Lower leg skin (tissue), 4 donors: ENCODE measurements at places on chromosomes 12 and 14. TPM values are rescaled to one million over a fixed set of nuclear protein-coding genes. Genes with fewer than 3 reads are reported as not detected.

Gene HOXC6
- 2.7 TPM for total RNA-seq

GRCh38 chr14:35133542-35134328 is 11.4 kb downstream of the PRORP start:
- DNase-seq, result no peak

- DNase-seq, result no peak
Observed at GRCh38 chr14:50397390-50398188, 908 bp upstream of the CDKL1 start.

Gene MYH7
- total RNA-seq, result not detected

GRCh38 chr14:105168093-105168420 is 519 bp downstream of the JAG2 start:
- DNase-seq, result no peak

DNA sequence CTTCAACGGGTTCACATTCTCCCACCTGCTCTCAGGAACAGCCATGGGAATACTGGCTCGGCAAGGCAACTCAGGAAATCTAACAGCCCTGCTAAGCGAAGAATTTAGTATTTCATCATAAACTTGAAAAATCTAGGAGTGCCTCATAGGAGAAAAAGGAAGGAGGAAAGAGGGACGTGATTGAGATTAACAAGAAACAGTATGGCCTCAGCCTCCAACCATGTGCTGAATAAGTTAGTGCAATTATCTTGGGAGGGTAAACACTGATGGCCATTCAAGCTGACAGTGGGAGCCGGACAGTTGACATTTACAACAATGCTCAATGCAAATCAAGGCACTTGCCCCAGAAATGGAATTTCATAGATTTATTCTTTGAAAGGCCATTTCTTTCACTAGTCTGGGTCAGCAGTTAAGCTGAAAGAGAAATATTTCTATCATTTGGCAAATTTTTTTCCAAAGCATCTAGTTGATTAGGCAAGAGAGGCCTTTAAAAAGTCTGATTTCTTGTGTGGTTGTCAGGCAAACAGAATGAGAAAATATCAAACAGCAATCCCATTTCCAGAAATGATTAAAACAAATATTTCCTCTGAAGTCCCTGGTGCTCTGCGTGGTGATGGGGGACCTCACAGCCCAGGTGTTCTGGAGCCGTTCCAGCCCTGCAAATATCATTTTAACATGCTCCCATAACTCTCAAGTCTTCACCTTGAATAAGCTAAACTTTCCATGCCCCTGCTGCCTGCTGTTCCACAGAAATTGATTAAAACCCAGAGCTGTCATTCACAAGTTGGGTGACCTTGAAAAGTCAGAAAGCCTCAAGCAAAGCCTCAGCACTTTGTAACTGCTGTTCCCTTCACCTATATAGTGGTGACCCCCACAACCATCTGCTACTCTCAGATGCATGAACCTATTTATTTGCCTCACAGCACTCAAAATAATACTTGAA is 121.6 kb downstream of the PHLDA1 start:
- DNase-seq, result no peak

Gene CLEC1A
- 1.0 TPM for total RNA-seq

DNA sequence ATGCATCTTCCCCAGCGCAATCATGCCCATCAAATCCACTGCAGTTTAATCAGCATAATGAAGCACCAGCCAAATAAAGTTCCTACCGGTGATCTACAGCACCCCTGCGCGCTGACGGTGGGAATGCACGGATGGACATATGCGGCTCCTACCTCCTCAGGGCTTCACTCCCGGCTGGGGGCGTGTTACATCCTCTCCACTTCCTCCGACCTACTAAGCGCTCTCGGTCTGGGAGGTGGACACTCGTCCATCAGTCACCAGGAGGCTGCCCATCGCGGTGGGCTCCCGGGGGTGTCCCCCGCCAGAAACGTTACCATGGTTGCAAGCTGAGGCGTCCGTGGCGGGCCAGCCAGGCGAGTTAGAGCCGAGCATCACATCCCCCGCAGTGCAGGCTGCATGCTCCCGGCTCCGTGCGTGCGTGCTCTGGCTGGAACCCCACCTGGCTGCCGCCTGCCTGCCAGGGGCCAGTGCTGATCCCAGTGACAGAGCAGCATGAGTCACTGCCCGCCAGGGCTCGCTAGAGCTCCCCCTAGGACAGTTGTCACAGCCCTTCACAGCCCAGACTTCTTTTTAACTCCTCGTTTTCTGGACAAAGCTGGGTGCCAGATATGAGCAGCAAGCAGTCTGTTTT is 73.0 kb downstream of the CIT start:
- DNase-seq, result peak; percentile 87

GRCh38 chr12:42742716-42743115 is 153.2 kb upstream of the PRICKLE1 start:
- no peak for DNase-seq

- DNase-seq, result no peak
Observed at GRCh38 chr12:82675246-82675645, 11.5 kb upstream of the TMTC2 start.

GRCh38 chr12:46395388-46395787 is 22.8 kb upstream of the SLC38A2 start:
- no peak for DNase-seq

- DNase-seq, result no peak
Observed at GRCh38 chr14:93493054-93493453, 62.3 kb downstream of the UNC79 start.
